ENCODE measurements at places on chromosomes 7 and 10. TPM values are rescaled to one million over a fixed set of nuclear protein-coding genes. Genes with fewer than 3 reads are reported as not detected.

The VKORC1L1 gene
- total RNA-seq = 20.4 TPM

The PPP1R17 gene
- not detected for total RNA-seq

The ARMC3 gene
- total RNA-seq = not detected

The PRSS37 gene
- total RNA-seq = not detected

The NUTM2E gene
- not detected for total RNA-seq

The MOSPD3 gene
- 11.4 TPM for total RNA-seq

The SEMA3E gene
- 42.6 TPM for total RNA-seq

The DYDC2 gene
- not detected for total RNA-seq

The GBX1 gene
- total RNA-seq = not detected

The TEX36 gene
- not detected for total RNA-seq

The FAM24A gene
- total RNA-seq = not detected

The MYH16 gene
- not detected for total RNA-seq
